ENCODE measurements at places on chromosomes 4 and X.

DNA sequence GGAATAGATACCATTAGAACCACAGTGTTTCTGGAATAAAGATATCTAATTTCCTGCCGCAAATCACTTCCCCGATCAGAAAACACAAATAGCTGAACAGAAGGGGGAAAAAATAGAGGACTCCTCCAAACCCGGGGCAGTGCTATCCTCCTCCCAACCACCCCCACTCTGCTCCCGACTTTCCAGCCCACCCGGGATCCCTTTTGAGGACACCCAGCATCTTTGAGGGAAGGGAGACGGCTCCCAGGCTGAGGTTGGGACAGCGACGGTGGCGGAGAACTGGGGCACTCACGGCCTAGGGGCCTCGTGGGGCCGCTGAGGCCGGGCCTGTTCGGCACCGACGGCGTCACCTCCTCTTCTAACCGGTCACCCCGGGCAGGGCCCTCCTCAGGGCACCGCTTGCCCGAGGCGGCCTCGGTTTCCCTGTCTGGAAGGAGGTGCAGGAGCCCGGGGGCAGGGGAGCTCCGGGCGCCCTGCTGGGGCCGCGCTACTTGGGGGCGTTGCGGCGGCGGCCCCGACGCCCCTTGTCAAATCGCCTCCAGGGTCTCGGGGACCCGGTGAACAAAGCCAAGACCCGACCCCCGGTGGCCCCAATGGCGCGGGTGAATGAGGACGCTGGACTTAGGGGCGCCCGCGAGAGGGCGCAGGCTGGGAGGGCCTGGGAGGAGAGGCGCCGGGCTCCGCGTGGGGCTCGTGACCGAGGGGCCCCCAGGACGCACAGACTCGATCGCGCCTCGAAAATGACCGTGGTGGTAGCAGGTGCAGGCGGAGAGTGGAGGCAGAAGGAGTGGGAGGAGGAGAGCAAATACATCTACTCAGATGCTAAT, 6.9 kb upstream of the ARX start:
- DNase-seq, result no peak

GRCh38 chrX:112868586-112868985, 28.0 kb upstream of the AMOT start:
- no peak for DNase-seq

- no peak for DNase-seq
These were observed 1865.3 kb upstream of the AGA start for GRCh38 chr4:179307297-179308136.

GRCh38 chrX:57977992-57978391, 67.7 kb upstream of the ZXDA start:
- DNase-seq, result no peak

DNA sequence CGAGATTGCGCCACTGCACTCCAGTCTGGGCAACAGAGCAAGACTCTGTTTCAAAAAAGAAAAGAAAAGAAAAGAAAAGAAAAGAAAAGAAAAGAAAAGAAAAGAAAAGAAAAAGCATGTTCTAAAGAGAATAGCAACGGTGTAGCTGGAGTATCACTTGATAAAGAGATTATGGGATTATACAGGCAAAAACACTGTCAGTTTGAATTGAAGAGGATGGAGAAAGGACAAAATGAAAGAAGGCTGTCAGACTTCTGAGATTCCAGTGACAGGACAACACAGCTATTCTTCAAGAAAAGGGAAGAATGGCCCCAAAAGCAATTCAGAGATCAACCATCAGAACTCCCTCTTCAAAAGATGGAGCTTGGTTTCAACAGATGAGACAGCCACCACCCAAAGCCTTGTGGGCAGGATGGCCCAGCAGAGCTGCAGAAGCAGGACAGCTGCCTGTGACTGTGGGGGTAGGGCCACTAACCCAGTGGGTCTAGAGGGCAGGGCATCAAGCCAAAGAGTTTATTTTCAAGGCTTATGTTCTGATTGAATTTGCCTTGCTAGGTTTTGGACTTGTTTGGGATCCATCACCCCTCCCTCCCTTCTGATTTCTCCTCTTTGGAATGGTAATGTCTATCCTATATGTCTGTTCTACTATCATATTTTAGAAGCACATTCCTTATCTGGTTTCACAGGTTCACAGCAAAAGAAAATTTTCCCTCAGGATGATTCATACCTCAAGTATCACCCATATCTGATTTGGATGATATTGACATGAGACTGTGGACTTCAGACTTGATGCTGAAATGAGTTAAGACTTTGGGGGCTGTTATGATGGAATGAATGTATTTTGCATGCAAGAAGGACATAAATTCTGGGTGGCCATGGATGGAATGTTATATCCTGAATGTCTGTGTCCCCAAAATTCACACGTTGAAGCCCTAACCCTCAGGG, 17.5 kb downstream of the RFC1 start:
- DNase-seq, result peak; percentile 88

- no peak for DNase-seq
These were observed 71.3 kb downstream of the POU4F2 start for GRCh38 chr4:146709956-146710355.

GRCh38 chr4:159278399-159278798, 175.5 kb downstream of the RAPGEF2 start:
- no peak for DNase-seq
